ENCODE measurements at places on chromosomes 4 and X.

GRCh38 chrX:108070891-108071290 lies 20.5 kb downstream of the PSMD10 start:
- DNase-seq: no peak

- peak; percentile 15 for DNase-seq
Measured at GRCh38 chrX:134144231-134144630, 92.8 kb upstream of the CCDC160 start.

DNA sequence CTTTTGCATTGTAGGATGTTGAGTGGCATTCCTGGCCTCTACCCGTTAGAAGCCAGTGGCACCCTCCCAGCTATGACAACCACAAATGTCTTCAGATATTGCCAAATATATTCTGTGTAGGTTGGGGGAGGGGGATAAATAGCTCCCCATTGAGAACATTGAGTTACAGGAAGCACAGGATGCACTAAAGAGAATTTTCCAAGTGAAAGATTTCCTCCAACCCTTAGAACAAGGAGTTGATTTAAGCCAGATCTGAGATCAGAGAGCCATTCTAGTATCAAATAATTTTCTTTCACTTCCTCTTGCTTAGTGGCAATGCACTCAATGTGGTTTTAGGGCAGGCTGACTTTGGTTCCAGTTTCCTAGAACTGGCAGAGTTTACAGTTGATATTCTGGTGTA lies 436.6 kb downstream of the C4orf33 start:
- DNase-seq: no peak

- DNase-seq: peak; percentile 75
Measured at GRCh38 chrX:71103110-71103983, 3.2 kb downstream of the CXorf65 start.

GRCh38 chrX:70001269-70001668 lies 48.5 kb downstream of the AWAT2 start:
- no peak for DNase-seq

- no peak for DNase-seq
Measured at GRCh38 chrX:100600758-100601157, 16.0 kb downstream of the TNMD start.

DNA sequence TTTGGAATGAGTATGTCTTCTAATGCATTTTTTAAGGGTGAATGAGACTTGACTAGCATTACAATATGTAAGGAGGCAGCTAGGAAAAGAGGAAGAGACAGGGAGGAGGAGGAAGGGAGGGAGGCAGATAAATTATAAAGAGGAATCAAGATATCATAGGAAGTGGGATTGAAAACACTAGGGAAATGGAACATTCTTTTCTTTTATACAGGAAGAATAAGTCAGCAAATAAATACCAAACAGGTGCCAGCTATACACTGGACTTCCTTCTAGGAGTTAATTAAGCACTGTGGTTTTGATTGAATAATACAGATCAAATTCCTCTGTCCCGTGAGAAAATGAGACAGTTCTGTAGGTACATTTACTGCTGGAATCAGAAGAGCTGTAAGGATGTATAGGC lies 78.6 kb downstream of the PACRGL start:
- no peak for DNase-seq

DNA sequence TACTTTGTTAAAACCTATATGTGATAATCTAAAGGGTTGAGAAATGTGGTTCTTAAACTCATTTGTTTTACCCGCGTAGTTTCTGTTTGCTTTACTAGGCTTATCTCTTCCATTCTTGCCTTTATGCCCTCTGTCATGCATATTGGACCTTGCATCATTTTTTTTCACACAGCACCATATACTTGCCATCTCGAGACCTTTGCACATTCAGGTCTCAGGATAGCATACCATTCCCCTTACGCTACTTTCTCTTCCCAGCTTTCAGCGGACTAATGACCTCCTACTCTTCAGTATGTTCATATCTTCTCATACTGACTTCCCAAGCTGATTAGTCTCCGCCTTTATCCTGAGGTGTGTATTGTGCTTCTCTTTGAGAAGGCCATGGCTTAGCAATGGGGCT lies 40.5 kb downstream of the USP38 start:
- DNase-seq: peak; percentile 89

- no peak for DNase-seq
Measured at GRCh38 chrX:38768079-38768478, 33.2 kb upstream of the MID1IP1 start.

DNA sequence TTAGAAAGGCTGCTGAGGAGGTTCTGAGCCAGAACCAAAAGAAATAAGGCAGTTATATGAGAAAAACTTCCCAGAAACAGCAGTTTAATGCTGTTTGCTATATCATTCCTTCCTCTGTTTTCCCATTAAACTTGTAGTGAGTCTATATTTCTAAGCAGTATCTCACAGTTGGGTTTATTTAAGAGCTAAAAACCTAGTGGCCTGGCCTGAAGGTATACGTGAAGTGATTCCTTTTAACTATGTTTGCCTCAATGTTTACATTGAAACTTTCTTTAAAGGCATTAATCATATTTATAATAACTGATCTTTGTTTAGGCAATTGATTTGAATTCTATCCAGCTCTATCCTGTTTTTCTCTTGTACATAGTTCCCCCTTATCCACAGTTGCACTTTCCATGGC lies 19.1 kb upstream of the RAP1GDS1 start:
- no peak for DNase-seq

DNA sequence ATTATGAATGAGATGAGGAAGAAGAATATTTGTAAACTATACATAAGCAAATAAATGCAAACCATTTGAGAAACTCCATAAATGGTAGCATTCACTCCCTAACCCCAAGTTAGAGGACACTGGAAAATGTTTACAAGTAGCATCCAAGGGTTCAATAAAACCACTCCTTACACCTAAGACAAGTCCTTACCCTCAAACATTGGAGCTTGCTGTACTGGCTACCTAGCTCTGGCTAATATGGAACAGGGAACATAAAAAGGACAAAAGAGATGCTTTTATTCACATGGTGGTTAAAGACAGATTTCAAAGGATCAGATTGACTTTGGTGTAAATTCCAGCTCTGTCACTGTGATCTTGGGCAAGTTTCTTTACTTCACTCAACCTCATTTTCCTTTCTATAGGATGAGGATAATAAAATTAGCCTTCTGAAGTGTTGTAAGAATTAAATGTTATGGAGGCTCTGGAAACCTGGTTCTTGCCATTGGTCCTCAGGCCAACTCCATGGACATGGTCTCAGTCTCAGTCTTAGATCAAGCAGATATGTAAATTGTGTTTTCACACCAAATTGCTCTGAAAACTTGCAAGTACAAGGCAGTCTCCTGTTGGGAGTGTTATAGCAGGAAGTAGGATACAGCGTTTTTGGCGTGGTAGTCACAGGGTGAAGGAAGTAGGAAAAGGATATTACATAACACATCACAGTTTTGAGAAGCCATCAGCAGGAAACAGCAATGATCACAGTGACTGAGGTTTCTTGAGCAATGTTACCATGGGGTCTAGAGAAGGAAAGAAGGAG lies 3.3 kb downstream of the CXCL1 start:
- DNase-seq: no peak

DNA sequence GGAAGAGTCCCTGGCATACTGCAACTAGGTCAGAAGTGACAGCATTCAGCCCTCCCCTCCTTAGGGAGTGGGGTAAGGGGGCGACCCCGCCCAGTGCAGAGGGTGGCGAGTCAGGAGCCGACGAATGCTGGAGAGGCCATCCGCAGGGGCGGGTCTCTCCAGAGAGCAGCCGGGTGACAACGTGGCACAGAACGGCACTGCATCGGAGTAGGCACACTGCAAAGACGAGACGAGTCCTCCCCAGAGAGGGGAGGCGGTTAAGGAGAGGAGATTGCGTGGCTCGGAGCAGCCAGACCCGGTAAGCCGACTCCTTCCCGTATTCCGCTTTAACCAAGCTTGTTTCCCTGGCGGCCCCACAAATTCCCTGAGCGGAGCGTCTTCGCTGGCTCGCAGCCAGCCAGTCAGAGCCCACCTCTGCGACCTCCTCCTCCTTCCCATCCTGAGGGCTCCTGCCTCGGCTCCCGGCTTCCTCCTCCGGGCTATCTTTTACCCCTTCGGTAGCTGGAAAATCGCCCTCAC lies 54.9 kb downstream of the LINC00632 start:
- no peak for DNase-seq

GRCh38 chr4:140240237-140240636 lies 86.3 kb upstream of the MAML3 start:
- no peak for DNase-seq

- DNase-seq: no peak
Measured at GRCh38 chrX:2631743-2632532, 59.2 kb upstream of the CD99 start.

GRCh38 chrX:54926978-54927377 lies 6.4 kb downstream of the TRO start:
- no peak for DNase-seq

- no peak for DNase-seq
Measured at GRCh38 chr4:171785388-171785787, 27.8 kb upstream of the GALNTL6 start.

DNA sequence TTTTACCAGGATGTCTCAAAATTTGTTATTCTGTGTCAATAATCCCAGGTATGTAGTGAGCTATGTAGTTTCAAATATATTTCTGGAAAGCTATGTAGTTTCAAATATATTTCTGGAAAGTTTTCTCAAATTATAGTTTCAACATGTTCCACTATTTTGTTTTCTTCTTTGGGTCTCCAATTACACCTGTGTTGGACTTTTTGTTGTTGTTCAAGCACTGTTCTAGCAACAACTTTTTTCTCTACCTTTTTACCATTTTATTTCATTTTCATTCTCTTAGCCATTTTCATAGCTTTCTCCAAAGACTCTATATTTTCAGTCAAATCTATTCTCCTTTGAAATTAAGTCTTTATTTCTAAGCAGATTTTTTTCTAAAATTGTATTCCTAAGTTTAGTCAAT lies 88.4 kb downstream of the LCORL start:
- DNase-seq: no peak

GRCh38 chrX:17822351-17822750 lies 38.7 kb downstream of the RAI2 start:
- DNase-seq: no peak

- DNase-seq: no peak
Measured at GRCh38 chr4:20266215-20267082, 14.7 kb downstream of the SLIT2 start.

DNA sequence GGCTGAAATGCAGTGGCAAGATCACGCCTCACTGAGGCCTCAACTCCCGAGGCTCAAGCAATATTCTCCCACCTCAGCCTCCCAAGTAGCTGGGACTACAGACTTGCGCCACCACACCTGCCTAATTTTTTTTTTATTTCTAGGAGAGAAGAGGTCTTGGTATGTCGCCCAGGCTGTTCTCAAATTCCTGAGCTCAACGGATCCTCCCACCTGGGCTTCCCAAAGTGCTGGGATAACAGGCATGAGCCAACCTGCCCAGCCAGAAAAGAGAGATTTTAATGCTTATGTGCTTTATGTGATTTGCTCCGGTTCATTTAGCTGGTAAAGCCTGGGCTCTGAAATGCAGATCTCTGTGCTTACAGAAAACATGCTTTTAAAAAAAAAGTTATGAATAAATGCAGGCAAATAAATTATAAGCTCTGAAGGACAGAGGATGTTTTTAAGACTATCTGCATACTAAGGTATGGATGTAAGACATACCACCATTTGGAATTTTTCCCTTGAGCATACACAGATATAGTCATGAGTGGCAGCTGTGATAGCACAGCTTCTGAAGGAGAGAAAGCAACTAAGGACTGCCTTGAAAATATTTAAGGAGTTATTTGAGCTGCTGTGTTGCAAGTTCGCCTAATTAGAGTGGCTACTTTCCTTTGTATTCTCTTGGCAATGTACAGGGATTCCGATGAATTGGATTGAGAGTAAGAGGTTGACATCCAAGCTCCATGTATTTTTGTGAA lies 13.8 kb downstream of the GUCY1B1 start:
- no peak for DNase-seq

DNA sequence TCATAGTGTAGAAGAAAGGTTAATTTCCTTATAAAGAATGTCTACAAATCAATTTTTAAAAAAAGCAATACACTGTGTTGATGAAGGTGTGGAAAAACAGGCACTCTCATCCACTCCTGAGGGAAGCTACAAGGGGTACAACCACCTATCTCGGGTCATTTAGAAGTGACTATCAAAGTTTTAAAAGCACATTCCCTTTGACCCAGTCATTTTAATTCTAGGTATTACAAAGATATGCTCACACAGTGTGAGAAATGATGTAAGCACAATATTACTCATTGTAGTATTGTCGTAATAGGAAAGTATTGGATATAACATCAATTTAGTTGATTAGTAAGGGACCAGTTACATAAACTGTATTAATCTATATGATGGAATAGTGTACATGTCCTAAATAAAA lies 7.4 kb upstream of the HCCS start:
- no peak for DNase-seq

GRCh38 chr4:1130316-1131186 lies 17.2 kb upstream of the RNF212 start:
- DNase-seq: peak; percentile 64

DNA sequence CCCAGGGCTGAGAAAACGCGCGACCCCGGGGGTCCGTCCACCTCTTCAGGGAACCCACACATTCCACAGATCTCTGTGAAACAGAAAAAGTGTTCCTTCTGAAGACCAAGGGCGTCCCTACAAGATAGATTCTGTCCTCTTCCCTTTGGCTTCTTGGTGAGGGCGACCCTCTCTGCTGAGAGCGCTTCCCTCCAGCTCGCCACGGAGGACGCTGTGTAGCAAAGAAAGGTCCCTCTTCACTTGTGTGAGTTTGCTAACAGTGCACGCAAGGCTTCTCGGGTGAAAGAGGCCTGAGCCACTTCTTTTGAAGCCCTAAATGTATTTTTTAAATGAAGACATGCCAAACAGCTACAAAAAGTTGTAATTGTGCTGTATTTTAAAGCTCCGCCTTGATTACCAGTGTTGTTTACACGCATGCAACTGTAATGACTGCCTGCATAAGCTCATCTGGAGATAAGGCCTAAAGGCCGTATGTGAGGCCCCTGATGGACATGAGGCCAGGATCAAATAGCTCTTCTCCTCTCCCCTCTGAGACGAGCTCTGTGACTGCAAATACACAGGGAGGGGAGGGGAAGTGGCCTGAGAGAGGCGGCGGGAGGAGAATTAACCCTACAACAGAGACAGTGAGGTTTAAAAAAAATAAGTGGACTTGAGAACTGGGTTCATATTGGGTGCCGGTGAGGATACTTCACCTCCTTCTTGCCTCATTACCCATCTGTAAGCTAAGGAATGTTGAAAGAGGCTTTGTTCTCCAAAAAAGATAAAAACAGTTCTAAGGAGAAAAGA lies 95.5 kb downstream of the SOWAHB start:
- DNase-seq: peak; percentile 38

- DNase-seq: no peak
Measured at GRCh38 chr4:153735906-153736461, 23.8 kb downstream of the RNF175 start.

GRCh38 chrX:137032841-137033773 lies 688 bp downstream of the GPR101 start:
- no peak for DNase-seq

GRCh38 chr4:5631352-5632065 lies 76.8 kb downstream of the EVC2 start:
- no peak for DNase-seq

GRCh38 chr4:25809996-25810395 lies 52.8 kb downstream of the SEL1L3 start:
- no peak for DNase-seq

DNA sequence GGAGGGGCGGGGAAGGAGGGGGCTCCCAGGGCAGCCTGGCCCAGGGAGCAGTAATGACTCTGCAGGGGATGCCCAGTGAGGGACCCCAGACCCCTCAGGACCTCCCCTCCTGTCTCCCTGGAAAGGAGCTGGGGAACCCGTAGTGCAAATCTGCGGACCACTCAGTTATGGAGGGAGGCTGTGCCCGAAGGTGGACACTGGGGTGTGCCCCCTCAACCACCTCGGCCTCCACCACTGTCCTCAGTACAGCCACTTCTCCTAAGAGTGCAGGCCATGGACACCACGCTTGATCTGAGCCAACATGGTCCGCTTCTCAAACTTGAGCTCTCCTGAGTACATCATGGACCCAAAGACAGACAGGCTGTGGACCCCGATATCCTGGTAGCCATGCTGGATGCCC lies 378.2 kb upstream of the MAOA start:
- DNase-seq: no peak
